ENCODE measurements at places on chromosomes 6 and 20.

DNA sequence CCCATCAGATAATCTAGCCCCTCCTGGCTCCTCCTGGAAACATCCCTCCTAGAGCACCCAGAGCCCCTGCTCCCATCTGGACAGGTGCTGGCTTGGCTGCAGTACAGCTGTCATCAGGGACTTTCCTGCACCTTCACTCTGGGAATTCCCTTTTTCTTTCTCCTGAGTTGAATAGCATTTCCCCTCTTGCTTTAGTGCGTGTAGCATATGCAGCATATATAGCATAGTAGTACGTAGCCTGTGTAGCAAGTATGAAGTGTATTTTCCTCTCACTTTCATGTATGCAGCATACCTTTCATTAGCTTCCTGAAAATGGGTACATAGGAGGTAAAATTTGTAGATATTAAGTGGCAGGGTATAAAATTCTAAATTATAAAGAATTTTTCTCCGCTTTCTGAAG, 352.9 kb downstream of the ESR1 start:
- no peak for DNase-seq

GRCh38 chr6:56343295-56343694, 95.9 kb upstream of the COL21A1 start:
- no peak for DNase-seq

DNA sequence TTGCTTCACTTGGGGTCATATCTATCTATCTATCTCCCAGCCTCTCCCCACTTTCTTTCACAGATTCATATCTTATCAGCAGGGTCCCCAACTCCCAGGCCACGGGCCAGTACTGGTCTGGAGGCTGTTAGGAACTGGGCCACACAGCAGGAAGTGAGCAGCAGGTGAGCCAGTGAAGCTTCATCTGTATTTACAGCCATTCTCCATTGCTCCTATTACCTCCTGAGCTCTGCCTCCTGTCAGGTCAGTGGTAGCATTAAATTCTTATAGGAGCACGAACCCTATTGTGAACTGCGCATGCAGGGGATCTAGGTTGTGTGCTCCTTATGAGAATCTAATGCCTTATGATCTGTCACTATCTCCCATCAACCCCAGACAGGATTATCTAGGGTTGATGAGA, 14.8 kb upstream of the TAB2 start:
- no peak for DNase-seq

- no peak for DNase-seq
These were observed 233.6 kb downstream of the PLCB1 start for GRCh38 chr20:8365634-8366033.

GRCh38 chr6:128505603-128506002, 14.8 kb downstream of the PTPRK start:
- DNase-seq, result no peak

DNA sequence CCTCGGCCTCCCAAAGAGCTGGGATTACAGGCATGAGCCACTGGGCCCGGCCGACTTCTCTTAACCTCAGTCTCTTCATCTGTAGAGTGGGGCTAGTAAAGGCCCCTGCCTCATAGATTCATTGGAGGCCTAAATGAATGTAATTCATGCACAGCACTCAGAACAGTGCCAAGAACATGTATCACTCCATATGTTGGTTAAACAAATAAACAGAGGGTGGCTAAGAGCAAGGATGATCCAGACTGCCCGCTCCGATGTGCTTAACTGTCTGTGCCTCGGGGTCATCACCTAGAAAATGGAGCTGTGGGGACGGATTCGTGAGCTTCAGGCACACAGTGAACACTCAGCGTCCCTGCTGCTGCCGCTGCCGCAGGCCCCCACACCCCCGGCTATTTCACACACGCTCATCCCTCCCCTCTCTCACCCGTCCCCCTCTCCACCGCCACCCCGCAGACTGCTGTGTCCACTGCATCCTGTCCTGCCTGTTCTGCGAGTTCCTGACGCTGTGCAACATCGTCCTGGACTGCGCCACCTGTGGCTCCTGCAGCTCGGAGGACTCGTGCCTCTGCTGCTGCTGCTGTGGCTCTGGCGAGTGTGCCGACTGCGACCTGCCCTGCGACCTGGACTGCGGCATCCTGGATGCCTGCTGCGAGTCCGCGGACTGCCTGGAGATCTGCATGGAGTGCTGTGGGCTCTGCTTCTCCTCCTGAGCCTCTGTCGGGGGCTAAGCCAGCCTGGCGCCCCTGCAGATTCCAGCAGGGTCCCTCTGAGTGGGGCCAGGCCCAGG, 14.8 kb downstream of the MDFI start:
- DNase-seq, result no peak

GRCh38 chr6:45084257-45084656, 243.9 kb upstream of the RUNX2 start:
- DNase-seq, result no peak

- DNase-seq, result no peak
These were observed 63.8 kb upstream of the ATXN1 start for GRCh38 chr6:16824845-16825685.

DNA sequence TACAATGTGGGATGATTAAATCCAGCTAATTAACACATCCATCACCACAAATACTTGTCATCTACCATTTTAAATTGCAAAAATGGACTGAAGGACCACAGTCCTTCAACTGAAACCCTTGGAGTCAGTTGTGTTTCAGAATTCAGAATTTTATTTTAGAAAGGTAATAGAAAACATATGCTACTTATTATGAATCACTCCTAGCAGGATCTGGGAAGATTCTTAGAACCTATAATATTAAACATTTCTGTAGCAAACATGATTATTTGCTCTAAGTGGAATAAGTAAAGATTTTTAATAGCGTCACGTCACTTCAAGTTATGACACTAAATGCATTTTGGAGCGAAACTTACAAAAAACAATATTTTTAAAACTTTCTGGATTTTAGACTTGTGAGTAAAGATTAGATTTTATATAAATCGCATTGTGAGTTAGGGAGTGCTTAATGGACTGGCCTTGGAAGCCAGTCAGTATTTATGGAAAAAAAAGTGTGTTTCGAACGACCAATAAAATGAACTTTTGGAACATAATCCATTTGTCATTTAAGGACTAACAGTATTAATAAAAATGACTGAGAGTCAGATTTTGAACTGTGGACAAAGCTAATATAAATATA, 71.8 kb upstream of the PHACTR2 start:
- no peak for DNase-seq

GRCh38 chr20:59777331-59777725, 156.1 kb downstream of the SYCP2 start:
- DNase-seq, result no peak

DNA sequence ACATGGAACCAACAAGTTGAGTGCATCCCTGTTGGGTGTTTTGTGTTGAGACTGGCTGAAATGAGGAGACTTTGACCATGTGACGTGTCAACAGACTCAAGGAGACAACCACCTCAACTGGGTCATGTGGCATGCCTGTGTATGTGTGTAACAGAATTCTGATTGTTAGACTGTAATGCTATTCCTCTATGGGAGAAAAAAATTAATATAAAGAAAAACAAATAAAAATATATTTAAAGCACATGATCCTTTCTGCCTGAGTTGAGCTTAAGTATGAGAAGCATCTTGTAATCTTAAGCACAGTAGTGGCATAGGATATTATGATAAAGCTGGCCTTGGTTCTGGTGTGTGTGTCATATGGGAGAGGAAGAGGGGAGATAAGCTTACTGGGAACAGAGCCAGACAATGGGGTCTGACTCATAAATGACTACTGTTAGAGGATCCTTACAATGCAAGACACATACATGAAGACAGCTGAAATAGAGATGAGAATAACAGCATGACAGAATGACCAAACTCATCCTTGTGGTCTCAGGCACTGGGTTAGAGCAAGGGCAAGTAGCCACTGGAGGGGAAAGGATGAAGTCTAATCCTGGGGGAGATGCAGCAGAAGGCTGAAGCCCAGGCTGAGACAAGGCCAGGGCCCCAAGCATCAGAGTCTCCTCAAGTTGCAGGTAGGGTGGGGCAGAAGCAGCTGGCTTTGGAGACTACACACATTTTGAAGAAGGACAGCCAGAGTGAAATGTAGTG, 9.2 kb downstream of the TP53INP2 start:
- DNase-seq, result peak; percentile 75

DNA sequence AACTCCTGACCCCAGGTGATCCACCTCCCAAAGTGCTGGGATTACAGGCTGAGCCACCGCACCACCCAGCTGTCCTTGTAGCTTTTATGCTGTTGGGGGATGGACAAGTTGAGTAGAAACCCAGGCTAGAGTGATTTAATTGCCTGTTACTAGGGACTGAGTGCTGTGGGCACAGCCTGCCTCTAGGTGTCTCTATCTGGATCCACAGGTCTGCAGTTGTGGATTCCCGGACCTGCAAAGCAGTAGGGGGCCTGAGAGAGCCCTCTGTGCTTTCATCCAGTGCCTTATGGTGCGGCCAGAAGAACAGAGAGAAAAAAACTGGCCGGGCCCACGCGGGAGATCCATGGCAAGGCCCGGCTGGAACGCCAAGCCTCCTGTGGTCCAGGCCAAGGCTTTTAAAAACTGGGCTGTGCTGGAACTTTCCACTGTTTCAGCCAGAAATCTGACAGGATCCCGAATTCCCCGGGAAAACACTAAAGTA, 5.2 kb downstream of the SIRPA start:
- no peak for DNase-seq

- DNase-seq, result no peak
These were observed 18.0 kb upstream of the MAP3K4 start for GRCh38 chr6:160973311-160974250.

GRCh38 chr6:37569743-37570481, 70.2 kb upstream of the CCDC167 start:
- no peak for DNase-seq

DNA sequence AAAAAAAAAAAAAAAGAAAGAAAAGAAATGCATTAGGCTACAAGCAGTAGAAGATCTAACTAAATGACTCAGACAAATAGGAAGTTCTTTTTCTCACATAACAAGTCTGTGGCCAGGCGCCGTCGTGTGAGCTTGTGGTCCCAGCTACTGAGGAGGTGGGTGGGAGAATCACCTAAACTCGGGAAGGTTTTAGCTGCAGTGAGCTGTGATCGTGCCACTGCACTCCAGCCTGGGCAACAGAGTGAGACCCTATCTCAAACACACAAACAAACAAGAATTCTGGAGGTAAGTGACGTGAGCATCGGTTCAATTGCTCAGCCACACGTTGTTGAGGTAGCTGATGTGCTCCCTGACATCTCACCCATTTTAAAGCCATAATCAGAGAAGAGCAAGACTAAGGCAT, 37.9 kb upstream of the SLC23A2 start:
- no peak for DNase-seq

DNA sequence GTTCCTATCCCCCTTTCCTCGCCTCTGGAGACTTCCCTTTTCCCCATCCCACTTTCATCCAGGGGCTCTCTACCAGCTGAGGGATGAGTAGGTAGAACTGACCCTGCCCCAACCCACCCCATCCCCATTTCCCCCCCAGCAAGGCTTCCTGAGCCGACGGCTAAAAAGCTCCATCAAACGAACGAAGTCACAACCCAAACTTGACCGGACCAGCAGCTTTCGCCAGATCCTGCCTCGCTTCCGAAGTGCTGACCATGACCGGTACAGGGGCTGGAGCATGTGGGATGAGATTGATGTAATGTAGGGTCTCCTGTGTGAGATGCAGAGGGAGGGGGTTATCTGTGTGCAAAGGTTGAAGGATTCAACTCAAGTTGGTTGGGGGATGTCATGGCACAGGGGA, 12.7 kb downstream of the SYNGAP1 start:
- no peak for DNase-seq

DNA sequence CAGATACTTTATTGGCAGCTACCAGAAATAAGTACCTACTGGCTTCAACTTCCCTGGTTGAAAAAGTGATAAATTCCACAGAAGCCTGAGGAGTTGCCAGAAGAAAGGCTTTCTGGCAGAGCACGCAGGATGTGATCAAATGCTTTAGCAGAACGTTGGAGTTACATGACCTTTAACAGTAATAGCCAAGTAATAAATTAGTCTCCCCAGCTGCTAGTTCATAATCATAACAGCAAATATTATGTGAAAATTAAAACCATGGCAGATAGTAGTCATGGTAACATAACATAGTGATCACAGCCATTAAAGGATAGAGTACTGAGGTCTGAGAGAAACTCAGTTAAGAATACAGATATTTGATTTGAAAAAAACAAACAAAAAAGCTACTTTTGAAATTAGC, 567.7 kb downstream of the ADGRB3 start:
- DNase-seq, result no peak

DNA sequence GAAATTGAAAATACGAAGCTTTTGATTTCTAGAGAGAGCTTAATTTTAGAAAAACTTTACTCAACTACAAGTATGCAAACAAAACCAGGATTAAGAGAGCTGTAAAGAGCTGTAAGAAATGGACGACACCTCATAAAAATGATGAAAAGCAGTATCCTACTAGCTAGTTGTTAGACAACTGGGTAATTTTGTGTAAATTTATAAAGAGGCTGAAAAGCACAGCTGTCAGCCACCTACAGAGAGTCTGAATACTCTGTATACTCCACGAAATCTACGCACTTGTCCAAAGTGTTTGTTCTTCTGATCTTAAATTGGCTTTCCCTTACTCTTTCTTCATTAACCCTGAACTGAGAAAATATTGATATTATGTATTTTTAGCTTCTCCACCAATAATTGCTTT, 808.4 kb upstream of the EPHA7 start:
- DNase-seq, result no peak

GRCh38 chr6:34084591-34085290, 61.1 kb downstream of the GRM4 start:
- DNase-seq, result no peak

GRCh38 chr6:56840467-56841380, 114.2 kb upstream of the BEND6 start:
- no peak for DNase-seq

DNA sequence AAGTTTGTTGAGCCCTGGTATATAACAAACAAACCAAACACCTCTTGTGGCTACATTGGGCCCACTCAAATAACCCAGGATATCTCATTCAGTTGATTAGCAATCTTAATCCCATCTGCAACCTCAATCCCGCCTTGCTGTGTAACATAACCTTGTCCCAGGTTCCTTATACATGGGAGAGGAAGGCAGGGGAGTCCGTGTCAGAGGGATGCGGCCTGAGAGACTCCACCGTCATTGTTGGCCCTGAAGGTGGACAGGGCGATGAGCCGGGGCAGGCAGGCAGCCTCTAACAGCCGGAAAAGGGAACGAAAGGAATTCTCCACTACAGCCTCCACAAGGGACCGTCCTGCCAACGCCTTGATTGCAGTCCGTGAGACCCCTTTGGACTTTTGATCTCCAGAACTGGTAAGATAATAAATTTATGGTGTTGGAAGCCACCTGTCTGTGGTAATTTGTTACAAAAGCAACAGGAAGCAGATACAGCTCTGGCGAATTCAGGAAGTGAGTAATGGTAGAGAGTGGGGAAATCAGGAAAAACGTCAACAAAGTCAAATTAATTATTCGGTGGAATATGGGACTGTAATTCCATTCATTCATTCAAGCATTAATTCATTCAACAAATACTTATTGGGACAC, 124.5 kb upstream of the SALL4 start:
- no peak for DNase-seq

- no peak for DNase-seq
These were observed 11.1 kb upstream of the ADIG start for GRCh38 chr20:38569747-38570525.

All from T1000 (cell line).